ENCODE measurements at places on chromosomes 7 and 10.

DNA sequence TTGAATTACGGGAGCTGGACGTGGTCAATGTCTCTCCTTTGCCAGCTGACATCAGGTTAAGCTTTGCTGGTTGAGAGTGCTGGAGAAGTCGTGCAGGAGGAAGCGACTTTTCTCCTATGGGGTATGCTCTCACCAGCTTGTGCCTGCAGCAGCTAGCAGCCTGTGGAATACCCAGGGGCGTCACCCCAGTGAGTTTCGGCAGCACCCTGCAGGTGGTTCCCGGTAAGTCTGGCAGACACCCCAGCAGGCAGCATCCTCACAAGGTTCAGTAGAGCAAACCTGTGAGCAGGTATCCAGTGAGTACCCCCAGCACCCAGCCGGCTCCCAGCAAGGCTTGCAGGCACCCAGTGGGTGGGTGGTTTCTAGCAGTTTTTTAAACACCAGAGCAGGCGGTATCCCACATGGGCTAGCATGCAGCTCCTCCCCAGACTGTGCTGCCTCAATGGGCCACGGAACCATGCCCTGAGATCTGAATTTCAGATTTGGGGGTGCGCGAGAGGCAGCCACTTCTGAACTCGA is 74.8 kb upstream of the SVIL start:
- no peak for DNase-seq

DNA sequence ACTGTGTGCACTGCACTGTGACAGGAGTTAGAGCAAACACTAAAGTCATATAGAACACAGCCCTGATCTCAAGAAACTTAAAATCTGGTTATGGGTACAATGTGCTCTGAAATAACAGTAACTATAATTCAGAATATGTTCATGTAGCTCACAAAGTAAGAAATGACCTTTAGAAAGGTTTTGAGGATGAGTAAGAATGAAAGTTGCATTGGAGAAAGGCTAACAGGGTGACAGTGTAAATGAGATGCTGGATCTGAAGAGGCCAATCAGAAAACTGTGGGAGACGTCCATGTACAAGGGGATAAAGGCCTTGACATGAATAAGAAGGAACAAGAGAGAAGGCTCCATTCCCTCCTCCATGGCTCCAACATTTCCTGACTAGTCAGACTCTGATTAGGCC is 124.7 kb downstream of the GRM3 start:
- DNase-seq, result no peak

DNA sequence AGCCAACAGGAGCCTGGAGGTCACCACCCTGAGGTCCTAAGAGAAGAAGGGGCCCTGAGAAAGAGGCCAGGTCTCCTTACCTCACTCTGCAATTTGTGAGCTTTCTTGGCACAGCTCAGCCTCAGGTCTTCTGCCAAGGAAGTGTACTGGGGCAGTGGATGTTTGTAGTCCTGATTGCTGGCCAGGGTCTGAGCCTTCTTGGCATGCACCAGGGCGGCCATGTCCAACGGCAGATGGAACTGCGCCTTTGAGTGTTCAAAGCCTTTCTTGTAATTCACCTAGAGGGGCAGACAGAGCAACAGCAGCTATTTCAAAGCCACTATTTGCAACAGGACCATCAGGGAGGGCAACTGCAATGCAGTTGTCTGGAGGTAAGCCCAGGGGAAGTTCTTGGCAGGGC is 51.7 kb downstream of the NRAP start:
- DNase-seq, result no peak

GRCh38 chr10:15436696-15437095 is 65.6 kb upstream of the FAM171A1 start:
- DNase-seq, result no peak

DNA sequence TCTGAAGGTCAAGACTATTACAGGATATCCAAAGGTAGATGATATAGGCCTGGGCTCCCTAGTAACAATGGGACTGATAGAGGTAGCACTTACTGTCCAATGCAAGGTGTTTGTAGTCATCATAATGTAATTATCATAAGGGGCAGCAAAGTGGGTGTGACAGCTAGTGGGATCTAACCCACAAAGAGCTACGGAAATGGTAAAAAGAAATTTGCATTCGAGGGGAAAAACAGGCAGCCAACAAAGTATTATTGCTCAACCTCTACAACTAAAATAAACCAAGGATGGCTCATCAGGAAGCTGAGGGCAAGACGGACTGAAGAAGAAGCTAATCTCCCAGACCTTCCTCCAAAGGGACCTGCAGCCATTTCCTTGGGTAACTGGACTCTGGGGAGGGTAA is 211.0 kb downstream of the WDR11 start:
- DNase-seq, result no peak

- DNase-seq, result no peak
Measured at GRCh38 chr7:256461-256940, 33.5 kb upstream of the FOXL3 start.

All from hindlimb muscle (tissue), 1 donor.